ENCODE measurements at places on chromosomes 2 and 18.

GRCh38 chr2:151204756-151205155, 56.9 kb downstream of the RBM43 start:
- no peak for DNase-seq

DNA sequence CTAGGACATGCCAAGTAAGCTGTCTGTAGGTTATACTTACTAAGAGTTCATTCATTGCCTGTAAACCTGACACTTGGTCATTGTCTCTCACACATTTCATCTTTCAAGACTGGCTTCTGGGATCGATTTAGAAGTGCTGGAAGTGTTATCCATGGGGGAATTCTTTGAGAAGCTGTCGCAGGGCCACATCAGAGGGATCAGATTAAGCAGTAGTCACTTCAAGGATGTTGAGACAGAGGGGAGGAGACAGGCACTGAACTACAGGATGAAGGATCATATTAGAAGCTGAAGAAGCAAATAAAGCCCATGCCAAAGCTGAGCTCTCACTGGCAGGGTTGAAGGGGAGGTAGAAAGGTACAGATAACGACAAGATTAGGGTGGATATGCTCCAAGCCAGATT, 49.0 kb downstream of the CDK15 start:
- no peak for DNase-seq

DNA sequence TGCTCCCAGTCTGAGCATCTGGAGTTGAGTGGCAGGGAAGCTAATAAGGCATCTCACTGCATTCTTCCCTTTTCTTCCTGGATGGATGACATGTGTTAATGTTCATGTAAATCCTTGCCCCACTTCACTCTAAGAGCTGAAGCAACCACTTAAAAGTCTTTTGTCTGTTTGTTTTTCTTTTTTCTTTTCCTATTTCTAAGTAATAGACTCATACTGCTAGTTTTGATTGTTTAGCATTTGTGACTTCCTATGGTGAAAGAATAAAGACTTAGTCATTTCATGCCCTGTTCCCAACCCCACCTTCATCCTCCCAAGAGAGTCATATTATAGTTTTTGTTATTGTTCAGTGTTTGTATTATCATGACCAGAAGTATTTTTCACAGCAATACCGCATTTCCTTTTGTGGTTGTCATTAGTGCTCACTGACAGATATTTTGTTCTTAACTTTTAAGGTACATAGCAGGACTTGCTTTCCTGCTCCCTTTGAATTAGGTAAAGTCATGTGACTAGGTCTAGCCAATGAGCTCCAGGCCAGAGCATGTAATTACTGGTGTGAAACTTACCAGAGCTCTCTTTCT, 18.1 kb upstream of the SPP2 start:
- no peak for DNase-seq

DNA sequence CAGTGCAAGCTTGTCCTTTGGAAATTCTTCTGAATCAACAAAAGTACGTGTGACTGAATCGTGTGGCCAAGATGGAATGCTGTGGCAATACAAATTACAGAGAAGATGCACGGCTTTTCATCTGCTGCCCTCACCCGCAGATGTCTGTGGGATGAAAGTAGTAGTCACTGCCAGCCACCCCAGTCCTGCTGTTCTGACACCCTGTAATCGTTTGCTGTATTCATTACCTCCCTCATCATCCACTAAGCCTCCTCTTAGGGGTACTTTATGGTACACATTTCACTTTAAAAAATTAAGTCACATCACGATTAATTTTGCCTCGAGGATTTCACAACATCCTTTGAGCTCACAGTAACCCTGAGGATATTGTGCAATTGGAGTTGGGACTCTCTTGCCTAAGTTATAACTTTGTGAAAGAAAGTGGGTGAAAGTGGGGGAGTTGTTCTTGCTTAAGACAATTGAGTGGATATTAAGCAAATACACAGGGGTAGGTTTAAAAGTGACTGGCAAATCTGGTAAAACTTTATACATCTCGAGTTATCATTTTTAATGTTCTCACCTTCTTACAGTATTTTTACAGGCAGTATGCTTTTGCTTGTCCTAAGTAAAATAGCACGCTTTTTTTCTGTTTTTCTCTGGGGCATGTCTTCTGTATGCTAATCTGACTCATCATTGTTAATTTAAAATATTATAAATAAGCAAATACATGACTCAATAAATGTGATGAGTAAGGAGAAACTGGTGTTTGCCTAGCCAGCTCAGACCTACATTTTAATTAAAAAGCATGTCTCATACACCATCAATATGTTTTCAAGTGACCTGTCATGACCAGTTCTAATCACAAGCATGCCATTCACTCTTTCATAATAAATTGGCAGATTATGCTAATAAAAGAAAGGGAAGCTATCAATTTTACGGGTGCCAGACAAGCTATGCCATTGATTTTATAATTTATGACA, 680.9 kb downstream of the IRS1 start:
- DNase-seq, result peak; percentile 24

DNA sequence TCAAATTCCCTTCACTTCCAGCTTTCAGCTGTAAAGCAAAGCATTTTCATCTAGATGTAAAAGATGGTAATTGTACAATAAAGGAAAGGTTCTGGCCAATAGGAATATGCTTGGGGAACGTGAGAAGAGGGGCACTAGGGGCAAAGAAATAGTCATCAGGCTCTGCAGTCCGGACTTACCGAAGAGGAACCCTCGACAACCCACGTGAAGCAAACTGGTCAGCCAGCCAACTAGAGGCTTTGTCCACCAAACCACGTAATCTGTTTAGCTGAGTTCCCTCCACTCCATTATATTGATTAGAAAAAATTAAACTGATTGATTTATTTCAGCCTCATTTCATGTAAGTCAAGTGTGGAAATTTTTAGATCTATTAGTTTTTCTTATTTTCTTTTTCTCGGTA, 300.4 kb upstream of the FANCL start:
- DNase-seq, result no peak

- DNase-seq, result peak; percentile 99
These were observed at the start of gene DUSP19 for GRCh38 chr2:183078464-183079138. DUSP19 (plus strand) TSS chr2:183078747; CDS start chr2:183078934, 187 bp downstream.

DNA sequence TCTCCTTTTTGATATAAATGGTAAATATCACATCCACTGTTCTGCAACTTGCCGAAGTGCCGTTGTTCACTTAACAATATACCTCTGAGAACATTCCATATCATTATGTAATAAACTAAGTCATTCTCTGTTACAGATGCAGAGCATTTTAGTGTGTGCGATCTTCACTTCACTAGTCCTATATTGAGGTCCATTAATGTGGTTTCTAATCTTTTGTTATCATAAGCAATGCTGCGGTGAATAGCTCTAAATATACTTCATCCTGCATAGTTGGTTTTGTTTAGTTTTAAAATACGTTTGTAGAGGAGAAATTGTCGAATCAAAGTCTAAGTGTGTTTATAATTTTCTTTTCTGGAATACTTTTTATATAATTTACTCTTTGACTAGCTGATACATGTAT, 280.3 kb upstream of the TRIB2 start:
- DNase-seq, result no peak

DNA sequence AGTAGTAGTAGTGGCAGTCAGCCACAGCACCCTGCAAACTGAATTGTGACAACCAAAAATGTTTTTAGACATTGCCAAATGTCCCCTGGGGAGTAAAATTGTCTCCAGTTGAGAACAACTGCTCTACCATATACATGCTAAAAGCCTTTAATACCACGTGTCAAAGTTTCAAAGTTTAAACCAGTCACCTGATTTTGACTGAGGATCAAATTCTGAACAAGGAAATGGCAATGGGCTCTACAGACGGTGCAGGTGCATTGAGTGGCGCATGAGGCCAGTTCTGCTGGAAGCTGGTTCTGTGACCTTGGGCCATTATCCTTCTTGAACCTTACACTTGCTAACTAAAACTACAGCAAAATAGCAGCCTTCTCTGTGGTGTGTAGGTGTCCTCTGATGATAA, 85.0 kb downstream of the LIPG start:
- DNase-seq, result no peak

DNA sequence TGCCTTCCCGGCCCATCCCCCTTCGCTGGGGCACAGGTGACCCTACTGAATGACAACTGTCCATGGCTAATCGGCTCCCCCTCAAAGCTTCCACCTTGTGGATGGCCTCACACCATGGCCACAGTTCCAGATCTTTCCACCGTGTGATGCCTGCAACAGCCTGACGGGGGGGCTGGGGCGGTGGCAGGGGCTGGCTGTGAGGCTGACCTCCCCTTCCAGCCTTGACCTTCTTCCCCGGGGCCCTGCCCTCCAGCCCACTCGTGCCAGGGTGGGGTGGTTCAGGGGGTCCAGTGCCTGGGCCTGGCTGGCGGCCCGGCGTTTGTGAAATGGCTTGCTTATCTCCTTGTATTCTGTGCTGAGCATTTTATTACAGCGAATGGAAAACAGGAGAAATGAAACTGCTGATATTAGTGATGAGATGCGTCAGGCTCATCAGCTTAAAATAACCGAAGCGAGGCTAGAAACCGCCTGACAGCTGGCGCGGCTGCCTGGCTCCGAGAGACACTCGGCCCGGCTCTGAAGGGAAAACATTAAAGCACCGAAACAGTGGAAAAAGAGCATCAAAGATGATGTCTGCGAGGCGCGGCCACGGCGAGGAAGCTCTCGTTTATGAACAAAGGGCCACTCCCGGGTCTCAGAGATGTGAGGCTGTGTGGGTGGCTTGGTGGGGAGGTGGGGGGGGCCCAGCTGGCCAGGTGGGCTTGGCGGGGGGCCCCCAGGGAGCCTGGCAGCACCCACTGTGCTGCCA, 916 bp upstream of the PDCD1 start:
- no peak for DNase-seq

DNA sequence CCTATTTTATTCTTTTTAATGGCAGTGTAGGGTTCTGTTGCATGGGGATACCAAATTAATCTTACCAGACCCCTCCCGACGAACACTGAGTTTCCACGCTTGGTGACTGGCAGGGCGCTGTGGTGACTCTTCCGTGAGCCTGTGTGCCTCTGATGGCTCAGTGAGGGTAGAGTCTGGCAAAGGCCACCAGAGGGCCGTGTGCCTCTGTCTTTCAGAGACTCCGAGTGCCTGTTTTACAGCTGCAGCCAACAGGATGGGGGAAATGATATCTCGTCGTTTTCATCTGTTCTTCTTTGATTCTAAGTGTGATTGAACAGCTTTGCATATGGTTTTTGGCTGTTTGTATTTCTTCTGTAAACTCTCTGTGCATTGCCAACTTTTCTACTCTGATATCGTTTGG, 99.8 kb downstream of the ZNF236 start:
- DNase-seq, result peak; percentile 28

All from NCI-H1417 (cell line).